ENCODE measurements at places on chromosomes 5 and 9.

DNA sequence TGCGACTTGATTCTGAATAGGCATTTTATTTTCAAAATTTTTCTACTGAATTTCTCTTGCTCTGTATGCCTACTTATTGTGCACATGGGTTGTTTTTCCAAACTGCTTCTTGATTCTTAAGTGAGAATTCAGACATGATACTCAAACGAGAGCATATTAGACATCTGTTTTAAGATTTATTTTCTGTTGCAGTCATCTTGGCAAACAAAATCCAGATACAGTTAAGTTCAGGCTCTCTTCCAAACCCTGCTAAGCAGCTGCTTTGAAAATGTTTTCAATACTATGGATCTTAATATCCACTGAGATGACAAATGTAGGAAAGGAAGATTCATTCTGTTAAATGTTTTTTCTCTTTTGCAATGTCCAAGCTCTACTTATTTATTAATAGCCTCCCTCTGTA is 4.5 kb downstream of the TMEM215 start:
- DNase-seq = no peak

- DNase-seq = no peak
Measured at GRCh38 chr5:167777746-167778145, 513.7 kb upstream of the WWC1 start.

DNA sequence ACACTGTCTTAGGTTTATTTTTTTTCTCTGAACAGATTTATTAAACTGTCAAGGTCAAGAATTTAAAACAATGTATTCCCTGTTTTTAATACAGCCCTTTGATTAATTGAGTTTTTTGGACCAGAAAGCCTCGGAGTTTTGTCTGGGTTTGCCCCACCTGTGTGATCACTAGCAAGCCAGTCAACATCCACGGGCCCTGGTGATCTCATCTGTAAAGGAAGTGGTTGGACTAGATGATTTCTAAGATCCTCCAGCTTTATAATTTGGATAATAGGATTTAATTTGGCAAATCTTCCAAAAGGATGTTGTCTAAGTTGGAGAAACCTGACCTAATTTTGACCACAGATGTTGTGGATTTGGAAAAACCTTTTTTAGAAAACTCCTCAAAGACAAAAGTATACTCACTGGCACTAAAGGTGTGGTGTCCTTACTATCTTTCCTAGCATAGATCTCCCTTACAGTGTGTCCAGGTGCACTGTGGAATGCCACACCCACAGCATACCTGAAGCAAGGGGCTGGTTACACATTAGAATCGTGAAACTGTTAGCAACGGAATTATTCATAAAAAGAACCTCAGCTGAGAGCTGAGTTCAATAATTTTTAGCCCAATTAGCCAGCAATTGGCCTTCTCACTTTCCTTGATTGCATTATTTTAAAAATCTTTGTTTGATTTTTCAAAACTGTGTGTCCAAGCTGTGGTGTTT is 195.6 kb upstream of the ELL2 start:
- DNase-seq = no peak

DNA sequence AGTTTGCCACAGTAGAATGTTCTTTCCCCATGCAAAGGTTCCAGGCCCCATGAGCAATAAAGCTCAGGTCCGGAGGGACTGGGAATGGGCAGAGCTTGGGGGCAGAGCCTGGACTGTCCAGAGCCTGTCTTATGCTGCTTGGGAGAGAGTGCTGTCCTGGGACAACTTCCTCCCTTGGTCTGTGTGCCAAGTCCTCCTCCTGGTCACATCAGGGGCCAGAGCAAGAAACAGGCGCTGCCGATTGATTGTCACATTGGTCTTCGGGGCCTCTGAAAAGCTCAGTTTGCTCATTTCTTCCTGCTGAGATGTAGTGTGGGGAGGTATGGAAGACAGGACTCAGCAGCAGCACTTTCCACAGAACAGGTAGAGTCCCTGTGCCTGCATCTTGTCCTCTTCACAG is 54.0 kb upstream of the FCN1 start:
- no peak for DNase-seq

DNA sequence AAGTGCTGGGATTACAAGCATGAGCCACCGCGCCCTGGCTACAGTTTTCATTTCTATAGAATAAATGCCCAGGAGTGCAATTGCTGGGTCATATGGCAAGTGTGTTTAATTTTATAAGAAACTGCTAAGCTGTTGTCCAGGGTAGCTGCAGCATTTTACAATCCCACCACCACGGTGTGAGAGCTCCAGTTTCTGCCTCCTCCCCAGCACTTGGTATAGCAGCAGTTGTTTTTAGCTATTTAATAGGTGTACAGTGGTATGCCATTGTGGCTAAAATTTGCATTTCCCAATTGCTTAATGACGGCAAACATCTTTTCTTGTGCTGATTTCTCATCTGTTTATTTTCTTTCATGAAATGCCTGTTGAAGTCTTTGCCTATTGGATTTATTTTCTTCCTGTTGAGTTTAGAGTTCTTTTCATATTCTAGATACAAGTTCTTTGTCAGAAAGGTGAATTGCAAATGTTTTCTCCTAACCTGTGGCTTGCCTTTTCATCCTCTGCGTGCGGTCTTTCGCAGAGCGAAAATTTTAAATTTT is 100.3 kb downstream of the NDFIP1 start:
- no peak for DNase-seq

GRCh38 chr5:9853309-9853708 is 223.2 kb upstream of the TAS2R1 start:
- no peak for DNase-seq

DNA sequence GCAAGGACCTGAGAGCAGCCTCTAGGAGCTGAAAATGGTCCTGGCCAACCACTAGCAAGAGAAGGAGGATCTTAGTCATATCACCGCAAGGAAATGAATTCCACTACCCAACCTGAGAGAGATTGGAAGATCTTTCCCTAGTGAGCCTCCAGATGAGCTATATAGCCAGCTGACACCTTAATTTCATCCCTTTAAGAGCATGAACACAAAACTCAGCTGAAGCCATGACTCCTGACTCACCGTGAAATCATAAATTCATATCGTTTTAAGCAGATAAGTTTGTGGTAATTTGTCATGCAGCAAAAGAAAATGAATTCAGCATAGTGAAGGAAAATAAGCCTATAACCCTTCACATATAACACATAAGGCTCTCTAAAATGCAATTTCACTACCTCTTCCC is 23.5 kb downstream of the MAPKAP1 start:
- DNase-seq = no peak

DNA sequence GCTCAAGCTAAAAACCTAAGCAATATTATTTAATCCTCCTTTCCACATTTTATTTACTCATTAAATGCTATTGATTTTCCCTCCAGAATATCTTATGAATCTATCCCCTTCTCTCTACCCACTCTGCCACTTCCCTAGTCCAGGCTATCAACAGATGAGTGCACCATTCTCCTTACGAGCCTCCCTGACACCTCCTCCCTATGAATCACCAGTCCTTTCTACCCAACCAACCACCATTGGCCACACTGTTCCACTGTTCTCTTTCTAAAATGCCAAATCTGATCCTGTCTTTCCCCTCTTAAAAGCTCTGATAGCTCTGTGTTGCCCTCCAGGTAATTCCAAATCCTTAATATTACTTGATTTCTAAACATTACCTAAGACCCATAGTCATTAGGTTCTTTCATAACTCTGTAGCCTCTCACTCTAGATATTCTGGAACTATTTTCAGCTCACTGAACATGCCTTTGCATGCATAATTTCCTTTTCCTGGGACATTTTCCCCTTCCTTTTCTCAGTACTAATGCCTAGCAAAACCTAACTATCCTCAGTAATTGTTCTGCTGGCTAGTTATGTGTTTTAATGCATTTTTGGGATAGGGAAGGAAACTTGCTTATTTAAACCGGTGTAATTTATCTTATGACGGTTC is 126.3 kb downstream of the UNC13B start:
- DNase-seq = no peak

DNA sequence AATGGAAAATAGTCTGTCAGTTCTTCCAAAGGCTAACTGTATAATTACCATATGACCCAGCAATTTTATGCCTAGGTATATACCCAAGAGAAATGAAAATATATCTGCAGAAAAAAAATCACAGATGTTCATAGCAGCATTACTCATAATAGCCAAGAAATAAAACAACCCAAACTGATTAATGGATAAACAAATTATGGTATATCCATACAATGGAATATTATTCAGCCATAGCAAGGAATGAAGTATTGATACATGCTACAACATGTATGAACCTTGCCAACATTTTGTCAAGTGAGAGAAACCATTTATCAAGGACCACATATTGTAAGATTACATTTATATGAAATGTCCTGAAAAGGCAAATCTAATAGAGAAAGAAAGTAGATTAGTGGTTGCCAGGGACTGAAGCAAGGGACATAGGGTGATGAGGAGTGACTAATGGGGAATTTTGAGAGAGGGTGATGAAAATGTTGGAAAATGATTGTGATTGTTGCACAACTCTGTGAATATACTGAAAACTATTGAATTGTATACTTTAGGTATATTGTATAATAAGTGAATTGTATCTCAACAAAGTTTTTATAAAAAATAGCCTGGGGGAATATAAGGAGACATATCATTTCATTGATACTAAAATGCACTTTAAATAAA is 114.4 kb downstream of the PBX3 start:
- DNase-seq = no peak

DNA sequence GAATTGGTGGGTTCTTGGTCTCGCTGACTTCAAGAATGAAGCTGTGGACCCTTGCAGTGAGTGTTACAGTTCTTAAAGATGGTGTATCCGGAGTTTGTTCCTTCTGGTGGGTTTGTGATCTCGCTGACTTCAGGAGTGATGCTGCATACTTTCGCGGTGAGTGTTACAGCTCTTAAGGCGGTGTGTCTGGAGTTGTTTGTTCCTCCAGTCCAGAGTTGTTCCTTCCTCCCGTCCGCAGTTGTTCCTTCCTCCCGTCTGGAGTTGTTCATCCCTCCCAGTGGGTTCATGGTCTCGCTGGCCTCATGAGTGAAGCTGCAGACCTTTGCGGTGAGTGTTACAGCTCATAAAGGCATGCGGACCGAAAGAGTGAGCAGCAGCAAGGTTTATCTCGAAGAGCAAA is 159.6 kb upstream of the ADAMTSL1 start:
- DNase-seq = no peak

DNA sequence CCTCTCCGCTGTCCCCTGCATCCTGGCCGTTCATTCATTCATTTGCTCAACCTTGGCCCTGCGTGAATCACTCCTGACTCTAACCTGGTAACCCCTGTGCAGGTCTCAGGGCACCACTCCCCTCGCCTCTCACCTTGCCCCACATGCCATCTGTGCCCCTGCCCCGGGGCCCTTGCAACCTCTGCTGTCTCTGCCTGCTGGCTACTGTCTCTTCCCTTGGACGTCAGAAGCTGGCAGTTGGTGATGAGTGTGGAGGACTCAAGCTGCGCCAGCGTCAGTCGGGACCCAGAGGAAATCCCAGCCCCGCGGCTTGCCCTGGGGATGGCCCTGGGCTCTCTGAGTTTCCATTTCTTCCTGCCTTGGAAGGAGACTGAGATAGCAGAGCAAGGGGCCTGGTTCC is 154.9 kb downstream of the OLFM1 start:
- DNase-seq = no peak

DNA sequence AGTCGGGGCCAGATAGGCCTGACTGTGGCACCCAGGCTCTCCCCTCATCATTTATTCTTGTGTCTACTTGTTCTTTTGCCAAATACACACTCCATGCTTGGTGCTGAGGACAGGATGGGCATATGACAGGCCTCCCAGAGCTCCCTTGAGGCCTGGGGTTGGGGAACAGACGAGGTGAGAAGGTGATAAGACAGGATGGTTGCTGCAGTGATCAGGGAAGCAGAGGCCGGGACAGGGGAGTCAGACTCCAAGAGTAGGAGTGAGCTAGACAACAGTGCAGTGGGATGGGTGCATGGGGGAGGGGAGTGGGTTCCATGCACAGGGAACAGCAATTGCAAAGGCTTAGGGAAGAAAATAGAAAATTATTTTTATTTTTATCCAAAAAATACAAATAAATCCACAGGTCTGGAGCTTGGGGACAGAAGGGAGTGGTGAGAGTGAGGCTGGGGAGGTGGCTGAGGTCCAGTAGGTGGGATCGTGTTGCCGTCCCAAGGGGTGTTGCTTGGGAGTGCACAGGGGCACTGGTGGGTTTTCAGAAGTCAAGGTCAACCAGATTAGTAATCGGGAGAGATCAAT is 3.4 kb upstream of the AMBP start:
- DNase-seq = no peak

DNA sequence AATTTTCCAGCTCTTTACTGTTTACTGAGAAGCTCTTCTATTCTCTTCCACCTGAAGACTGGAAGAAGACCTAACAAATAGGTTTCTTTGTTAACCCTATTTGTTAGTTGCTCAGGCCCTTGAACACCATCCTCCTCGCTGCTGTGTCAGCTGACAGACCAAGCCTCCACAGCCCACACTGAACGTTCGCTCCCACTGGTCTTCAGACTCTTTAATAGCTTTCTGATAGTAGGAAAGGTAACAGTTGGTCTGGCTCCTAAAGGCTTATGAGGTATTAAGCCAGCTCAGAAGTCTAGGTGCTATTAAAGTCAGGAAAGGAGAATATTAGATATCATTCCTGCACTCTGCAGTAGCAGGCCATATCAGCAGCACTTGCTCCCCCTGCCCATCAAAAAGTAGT is 23.3 kb upstream of the F2R start:
- DNase-seq = no peak

GRCh38 chr5:144638787-144639186 is 468.1 kb downstream of the KCTD16 start:
- DNase-seq = no peak

DNA sequence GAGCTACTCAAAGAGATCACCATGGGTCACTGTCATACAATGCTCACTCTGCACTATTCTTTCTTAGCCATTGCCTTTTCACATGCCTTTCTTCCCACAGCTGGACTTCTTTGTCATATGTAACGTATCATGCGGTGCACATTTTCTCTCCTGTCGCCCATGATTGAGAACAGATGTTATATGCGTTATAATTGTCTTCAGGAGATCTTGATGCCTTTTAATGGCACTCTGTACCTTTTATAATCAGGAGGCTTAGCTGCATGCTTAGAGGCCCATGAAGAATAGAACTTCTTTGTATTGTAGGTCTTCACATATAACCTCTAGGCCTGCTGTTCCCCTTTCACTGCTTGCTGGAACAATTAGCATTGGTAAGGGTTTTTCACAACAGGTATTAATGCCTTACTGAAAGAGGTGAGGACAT is 436.1 kb downstream of the CDH10 start:
- DNase-seq = no peak

GRCh38 chr5:110968246-110969005 is 103.1 kb upstream of the TSLP start:
- no peak for DNase-seq

GRCh38 chr5:60184606-60185005 is 291.1 kb upstream of the PDE4D start:
- DNase-seq = no peak

DNA sequence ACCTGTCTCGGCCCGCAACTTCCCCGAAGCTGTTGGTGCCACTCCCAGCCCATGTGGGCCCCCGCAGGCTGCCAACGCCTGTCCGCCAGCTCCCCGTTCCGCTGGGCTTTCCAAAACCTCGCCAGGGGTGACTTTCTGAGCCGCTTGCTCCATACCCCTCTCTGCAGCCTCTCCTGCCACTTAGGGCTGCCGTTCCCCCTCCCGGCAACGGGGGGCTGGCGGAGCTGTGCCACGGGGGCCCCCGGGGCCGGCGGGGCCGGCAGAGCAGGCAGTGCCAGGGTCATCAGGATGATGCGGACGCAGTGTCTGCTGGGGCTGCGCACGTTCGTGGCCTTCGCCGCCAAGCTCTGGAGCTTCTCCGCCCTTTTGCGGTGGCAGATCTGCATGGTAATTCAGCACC is 40.8 kb downstream of the FCHO2 start:
- no peak for DNase-seq
